ENCODE measurements at places on chromosomes 3 and 15. TPM values are rescaled to one million over a fixed set of nuclear protein-coding genes. Genes with fewer than 3 reads are reported as not detected.

DNA sequence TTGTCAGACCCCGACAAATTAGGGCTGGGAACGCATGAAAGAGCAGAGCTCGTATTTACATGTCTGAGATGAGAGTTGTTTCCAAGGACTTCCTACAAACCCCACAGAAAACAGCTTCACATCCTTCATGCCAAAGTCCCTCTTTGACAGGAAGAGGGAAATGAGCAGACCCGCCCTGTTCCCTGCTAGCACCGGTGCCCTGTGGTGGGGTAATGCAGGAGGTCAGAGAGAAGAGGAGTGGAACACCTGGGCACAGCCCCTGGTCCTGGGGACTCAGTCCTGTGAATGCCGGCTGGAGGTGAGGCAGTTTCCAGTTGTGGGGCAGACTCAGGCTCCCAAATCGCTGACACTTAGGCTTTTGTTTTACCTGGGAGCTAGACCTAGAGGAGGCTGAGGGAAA, 4.0 kb downstream of the PLA2G4D start:
- DNase-seq = no peak

DNA sequence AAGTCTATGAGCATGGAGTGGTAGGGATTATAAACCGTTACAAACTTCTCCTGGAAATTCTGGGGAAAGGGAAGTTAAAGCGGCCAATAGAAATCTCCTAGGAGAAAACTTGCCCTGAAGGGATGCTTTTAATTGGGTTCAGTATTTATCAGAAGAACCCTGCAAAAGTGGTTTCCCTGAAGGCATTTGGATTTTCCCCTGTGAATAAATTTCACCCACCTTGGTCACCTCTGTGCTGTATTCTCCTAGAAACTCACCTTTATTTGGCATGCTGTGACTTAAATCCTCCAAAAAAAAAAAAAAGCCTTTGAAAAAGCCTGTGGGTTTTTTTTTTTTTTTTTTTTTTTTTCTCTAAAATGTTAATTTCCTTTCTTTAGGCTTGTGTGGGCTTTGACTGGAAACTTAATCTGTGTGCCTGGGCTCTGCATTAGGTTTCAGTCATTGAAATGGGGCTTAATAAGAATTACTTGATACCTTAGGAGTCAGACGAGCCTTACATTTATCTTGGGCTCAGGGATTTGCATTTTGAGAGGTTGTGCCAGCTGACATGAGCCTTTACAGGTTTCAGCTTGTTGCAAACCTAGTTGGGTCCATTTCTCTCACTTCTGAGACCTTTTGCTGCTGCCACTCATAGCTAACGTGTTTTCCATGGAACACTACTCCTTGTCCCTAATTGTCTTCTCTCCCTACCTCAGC, 22.0 kb downstream of the TGFBR2 start:
- DNase-seq = no peak

DNA sequence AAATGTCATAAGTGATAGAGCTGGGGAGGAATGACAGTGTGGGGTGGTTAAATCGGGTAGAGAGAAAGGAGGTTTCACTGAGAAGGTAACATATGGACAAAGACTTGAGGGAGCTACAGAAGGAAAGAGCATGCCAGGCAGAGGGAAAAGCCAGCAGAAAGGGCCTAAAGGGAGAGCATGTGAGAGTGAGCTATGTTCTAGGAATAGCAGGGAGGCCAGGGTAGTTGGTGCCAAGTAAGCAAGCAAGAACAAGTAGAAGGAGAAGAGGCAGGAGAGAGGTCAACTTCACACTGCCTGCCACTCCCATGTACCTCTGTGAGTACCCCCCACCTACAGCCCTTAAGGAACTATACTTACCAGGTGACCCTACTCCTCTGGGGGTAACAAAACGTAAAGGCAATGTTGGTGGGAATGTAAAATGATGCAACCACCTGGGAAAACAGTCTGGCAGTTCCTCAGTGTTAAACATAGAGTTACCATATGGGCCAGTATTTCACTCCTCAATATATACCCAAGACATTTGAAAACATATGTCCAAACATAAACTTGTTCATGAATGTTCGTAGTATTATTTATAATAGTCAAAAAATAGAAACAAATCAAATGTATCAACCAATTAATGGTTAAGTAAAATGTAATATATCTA, 67.6 kb downstream of the SFMBT1 start:
- no peak for DNase-seq

The KBTBD8 gene
- total RNA-seq = 4.4 TPM

The SEMA7A gene
- total RNA-seq = 45.0 TPM

The STIMATE gene
- 17.2 TPM for total RNA-seq

The SPTBN5 gene
- total RNA-seq = 1.4 TPM

Data from foreskin keratinocyte (primary cell).